GM12892 (cell line): ENCODE measurements at places on chromosomes 13 and 19.

DNA sequence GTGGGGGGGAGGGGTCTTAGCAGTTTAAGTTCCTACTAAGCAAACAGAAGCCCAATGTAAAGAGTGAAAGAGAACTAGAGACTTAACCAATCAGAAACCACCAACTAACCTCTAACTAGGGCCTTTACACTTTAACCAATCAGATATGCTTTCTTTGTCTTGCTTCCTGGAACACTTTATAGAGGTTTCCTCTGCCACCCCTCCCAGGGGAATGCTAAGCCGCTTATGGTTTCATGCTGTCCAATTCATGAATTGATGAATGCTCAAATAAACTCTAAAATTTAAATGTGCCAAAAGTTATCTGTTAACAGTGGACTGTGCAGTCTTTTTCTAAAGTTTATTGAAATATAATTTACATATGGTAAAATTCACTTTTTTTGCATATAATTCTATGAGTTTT, 33.9 kb upstream of the LATS2 start:
- DNase-seq: no peak

DNA sequence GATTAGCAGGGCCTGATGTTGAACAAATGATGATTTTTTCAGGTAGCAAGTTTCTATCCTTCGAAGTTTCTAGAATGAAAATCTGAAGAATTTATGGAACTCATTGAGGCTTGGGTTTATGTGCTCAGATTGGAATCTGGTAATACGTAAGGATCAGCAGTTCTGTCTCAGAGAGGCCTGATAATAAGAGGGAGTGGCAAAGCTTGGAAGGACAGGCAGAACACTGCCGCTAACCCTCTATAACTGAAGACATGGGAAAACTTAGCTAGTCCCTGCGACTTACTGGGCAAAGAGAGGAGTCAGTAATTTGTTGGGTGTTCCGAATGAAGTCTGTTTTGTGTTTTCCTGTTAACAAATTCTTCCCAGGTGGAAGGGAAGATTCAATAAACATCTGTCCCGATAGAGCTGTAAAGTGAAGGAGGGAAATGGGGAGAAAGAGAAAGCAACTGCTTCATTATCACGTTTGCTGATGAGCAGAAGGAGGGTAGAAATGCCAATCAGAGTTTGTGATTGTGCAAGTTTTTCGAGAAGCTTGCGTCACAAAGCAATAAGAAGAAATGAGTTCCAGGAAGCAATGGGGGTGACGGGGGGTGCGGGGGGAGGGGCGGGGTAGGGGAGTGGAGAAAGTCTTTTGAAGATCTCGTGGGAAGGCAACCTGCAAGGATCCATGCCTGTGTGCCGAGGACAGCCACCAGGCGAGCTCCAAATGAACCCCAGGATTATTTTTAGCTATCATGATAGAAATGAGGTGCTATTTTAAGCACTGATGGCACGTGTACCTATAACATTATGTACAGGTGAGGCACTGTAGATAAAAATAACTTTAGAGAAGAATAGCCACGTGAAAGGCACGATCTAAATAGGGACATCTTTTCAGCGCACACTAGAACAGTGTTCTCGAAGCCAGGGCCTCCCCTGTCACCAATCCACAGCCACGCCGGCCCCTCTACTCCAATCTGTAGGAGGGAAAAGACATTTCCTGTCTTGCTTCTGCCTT, 224.1 kb downstream of the FGF9 start:
- DNase-seq: no peak

DNA sequence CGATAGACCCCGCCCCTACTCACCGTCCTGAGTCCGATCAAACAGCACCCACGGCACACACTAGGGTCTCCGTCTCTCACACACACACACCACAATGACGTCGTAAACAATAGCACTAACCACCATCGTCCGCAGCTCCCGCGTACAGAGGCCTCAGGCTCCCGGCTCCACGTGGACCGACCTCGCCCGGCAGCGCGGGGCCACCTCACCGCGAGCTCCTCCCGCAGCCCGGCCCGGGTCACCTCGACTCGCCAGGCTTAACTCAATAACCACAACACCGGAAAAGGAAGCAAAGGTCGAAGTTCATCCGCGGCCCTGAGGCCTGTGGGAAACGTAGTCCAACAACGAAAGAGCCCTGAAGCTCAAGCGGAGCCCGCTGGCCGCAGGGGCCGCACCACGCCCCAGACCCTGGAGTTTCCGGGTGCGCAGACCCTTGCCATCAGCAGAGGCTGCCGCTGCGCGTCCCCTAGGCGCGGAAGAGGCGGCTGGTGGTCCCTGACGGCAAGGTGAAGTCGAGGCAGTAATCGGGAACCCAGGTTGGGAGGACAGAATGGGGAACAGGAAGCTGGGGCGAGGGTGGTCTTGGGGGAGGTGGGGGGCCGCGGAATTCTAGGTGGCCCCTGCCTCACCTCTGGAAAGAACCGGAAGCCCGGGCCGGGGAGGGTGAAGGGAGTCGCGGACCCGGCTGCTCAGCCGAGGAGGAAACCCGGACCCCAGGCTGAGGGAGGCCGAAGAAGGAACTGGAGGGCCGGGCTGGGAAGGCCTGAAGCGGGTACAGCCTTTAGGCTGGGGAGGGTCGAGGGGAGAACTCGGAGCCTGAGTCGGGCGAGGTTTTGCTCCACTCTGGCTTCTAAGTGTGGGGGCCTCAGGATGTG, at the start of gene ZNF529:
TSS of gene ZNF529 (minus strand) at position 273 of the 875 bp plus-strand sequence. CDS start 946 bp downstream, outside the sequence.
- DNase-seq: peak; percentile 76

- DNase-seq: no peak
These were observed 11.1 kb downstream of the POU2F2 start for GRCh38 chr19:42121036-42121621.

DNA sequence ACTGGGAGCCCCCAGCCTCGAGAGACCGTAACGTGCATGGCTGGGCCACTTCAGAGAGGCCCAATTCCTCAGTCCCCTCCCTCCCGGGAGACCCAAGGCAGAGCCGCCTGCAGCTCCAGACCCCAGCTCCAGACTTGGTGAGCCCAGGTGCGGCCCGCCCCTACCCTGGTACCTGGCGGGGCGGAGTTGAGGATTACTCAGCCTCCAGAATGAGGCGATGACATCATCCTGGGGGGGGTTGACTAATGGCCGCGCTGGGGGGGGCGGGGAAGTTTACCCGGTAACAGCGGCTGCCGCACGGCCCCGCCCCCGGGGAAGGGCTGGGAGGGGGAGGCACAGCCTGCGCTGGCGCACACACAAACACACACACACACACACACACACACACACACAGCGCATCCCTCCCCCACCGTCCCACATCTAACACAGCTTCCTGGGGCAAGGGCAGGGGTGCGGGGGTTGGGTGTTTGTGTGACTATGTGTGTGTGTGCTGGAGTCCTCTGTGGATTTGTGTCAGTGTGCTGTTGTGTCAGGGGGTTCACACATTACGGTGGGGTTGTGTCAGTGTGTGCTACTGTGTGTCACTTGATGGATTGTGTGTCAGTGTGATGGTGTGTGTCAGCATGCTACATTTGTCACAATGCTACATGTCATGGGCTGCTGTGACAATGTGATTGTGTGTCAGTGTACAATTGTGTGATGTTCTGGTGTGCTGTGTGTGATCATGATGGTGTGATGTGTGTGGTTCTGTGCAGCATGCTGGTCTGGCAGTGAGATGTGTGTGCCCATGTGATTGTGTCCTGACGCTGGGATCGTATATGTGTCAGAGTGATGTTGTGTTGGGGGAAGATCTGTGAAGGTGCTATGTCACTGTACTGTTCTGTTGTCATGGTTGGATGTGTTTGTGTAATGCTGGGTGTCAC, 10.3 kb upstream of the BBC3 start:
- DNase-seq: no peak

DNA sequence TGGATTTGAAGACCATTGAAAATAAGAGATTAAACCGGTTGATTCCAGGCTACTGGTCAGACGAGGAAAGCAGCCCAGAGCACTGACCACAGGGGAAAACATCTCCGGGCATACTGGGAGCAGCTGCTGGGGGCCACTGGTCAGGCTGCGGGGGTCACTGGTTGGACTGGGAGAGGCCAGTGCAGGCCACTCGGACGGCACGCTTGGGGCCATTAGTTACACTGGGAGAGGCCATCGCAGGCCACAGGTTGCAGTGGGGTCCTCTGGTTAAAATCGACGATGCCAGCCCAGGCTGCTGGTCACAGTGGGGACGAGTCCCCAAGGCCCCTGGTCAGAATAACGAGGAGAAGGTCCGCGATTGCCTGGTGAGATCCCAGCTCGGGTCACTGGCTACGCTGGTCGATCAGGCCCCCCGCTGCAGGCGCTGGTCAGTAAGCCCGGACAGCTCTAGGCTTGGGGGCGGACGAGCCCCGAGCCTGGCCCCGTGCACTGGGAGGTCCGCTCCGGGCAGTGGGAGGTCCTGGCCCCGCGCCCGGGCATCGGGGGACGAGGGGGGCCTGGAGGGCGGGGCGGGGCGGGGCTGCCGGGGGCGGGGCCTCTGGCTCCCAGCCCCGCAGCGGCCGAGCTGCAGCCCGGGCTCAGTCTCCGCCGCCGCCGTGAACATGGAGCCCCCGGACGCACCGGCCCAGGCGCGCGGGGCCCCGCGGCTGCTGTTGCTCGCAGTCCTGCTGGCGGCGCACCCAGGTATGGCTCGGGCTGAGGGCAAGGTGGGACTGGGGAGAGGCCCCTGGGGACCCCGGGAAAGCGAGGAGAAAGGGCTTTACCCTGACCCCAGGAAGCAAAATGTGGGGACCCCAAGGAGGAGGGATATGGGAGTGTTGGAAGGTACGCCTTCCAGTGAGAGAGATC, at the start of gene BCAM:
TSS of gene BCAM (plus strand) at position 641 of the 909 bp plus-strand sequence. CDS start at position 663, 22 bp downstream.
- DNase-seq: no peak

DNA sequence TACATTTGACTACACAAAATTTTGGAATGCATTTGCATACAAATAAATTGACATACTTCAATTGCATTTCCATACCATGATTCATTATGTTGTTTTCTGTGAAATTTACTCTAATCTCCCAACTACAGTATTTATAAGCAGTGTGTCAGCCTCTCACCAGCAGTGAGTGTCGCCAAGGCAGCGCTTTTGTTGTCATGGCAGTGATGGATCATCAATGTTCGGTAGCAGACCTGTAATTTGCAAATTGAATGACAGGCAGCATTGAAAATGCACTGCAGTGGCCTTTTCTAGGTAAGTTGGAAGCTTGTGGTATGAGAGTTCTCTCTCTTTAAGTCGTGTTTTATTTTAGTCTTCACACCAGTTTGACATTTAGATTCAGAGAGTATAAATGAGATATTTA, 534.1 kb downstream of the PCDH17 start:
- DNase-seq: no peak

- DNase-seq: no peak
These were observed 23.4 kb upstream of the IGFL1 start for GRCh38 chr19:46206176-46206575.
